ENCODE measurements at places on chromosomes 4 and X.

- H3K4me3 ChIP-seq = no peak overlapping the region
- no peaks in the 10 kb centered on the region for H3K4me1 ChIP-seq
- no peak for DNase-seq
- H3K27ac ChIP-seq = no peak overlapping the region
- H3K36me3 ChIP-seq = no peaks in the 10 kb centered on the region
Measured at GRCh38 chr4:12409507-12410190, 981.0 kb upstream of the HS3ST1 start.

DNA sequence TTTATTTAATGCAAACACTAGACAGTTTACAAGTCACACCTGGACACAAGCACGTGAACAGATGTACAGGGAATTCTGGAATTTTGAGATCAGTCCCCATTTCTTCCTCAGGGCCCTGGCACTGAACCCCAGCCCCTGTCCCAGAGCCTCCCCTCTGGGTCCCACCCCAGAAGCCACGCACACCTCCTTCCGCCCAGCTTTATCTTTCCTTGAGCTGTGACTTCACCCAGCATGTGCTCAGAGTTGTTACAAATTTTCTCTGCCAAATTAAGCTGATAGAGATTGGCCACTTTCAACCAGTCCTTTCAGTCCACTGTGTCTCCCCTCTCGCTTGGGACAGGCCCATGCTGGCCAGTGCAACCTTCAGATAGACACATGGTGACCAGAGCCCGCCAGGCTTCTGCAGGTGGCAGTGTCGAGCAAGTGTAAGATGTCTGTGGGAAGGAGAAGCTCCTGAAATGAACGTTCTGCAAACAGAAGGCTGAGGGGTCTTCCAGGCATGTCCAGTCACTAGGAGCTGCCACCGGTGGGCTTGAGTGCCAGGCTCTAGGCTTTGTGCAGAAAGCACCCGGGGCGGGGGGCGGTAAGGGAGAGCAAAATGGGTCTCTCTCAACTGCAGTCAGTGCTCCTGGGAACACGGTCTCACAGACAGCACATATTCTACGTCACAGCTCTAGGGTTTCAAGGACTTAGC lies 73.3 kb downstream of the MTMR1 start:
- DNase-seq = no peak
- H3K36me3 ChIP-seq = no peaks in the 10 kb centered on the region
- H3K27me3 ChIP-seq = no peaks in the 10 kb centered on the region
- no peaks in the 10 kb centered on the region for H3K4me1 ChIP-seq
- no peak overlapping the region for H3K4me3 ChIP-seq

GRCh38 chrX:123487236-123487635 lies 245.6 kb downstream of the THOC2 start:
- no peaks in the 10 kb centered on the region for H3K27me3 ChIP-seq
- H3K4me1 ChIP-seq = no peaks in the 10 kb centered on the region
- no peak for DNase-seq
- no peaks in the 10 kb centered on the region for H3K36me3 ChIP-seq
- no peak overlapping the region for H3K4me3 ChIP-seq
- no peak overlapping the region for H3K27ac ChIP-seq

- peaks cover 2% of the 10 kb centered on the region for H3K4me1 ChIP-seq
- no peaks in the 10 kb centered on the region for H3K36me3 ChIP-seq
- no peaks in the 10 kb centered on the region for H3K27me3 ChIP-seq
- H3K4me3 ChIP-seq = no peak overlapping the region
- H3K27ac ChIP-seq = no peak overlapping the region
Measured at GRCh38 chr4:53059871-53060270, 197.8 kb downstream of the RASL11B start.

DNA sequence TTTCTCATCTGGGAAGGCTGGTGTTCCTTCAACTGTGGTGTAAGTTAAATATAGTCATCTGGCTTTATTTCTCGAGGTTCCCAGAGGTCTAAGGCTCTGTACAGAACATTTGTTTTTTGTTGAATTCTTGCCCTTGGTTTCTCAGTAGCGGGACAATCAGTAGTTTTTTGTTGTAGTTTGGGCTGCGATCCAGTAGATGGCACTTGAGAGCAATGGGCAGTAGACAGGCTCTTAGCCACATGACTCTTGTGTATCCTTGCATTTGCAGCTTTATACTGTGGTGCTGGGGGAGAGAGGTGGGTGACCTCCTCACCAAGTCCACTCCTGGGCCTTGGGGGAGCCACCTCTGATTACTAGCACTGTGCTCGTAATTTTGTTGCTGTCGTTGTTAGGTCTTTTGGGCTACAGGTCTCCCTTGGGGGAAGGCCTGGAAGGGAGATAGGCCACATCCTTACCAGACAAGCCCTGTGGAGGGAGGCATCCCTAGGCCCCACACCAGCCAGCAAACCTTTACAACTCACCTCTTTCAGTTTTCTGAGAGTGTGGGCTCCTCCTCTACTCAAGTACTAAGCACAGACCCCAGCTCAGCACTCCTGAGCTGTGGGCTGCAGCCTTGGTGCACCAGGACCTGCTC lies 8.1 kb downstream of the ETDB start:
- H3K36me3 ChIP-seq = no peaks in the 10 kb centered on the region
- no peaks in the 10 kb centered on the region for H3K27me3 ChIP-seq
- no peak overlapping the region for H3K4me3 ChIP-seq

- H3K27ac ChIP-seq = no peak overlapping the region
- no peaks in the 10 kb centered on the region for H3K36me3 ChIP-seq
- DNase-seq = no peak
- H3K27me3 ChIP-seq = no peaks in the 10 kb centered on the region
Measured at GRCh38 chrX:46204721-46205422, 340.3 kb downstream of the ZNF674 start.

DNA sequence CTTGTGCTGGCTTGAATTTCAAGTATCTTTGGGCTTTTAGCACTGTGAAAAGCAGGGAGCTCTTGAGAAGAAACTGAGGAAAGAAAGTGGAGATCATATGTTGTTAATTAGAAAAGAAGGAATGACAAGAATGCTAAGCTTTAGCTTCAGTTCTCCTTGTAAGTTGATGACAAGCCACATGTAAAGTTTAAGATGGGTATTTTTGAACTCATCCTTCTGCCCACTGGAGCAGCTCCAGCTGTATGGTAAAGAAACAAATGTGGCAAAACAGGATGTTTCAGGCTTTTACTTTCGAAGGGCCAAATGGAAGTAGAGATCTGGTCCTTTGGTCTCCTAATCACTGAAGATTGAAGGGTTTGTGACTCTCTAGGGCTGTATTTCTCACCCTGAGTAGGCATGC lies 137.8 kb downstream of the GUCY2F start:
- DNase-seq = no peak
- H3K36me3 ChIP-seq = no peaks in the 10 kb centered on the region
- H3K4me1 ChIP-seq = no peaks in the 10 kb centered on the region
- no peak overlapping the region for H3K4me3 ChIP-seq
- H3K27ac ChIP-seq = no peak overlapping the region

- no peak overlapping the region for H3K4me3 ChIP-seq
- H3K27me3 ChIP-seq = no peaks in the 10 kb centered on the region
- no peaks in the 10 kb centered on the region for H3K4me1 ChIP-seq
- H3K27ac ChIP-seq = no peak overlapping the region
Measured at GRCh38 chrX:112714357-112714918, 34.7 kb upstream of the LHFPL1 start.
